ENCODE measurements at places on chromosomes 7 and 10. TPM values are rescaled to one million over a fixed set of nuclear protein-coding genes. Genes with fewer than 3 reads are reported as not detected.
A peak's percentile ranks its signal among the peaks of the same experiment; 100 is the strongest.

DNA sequence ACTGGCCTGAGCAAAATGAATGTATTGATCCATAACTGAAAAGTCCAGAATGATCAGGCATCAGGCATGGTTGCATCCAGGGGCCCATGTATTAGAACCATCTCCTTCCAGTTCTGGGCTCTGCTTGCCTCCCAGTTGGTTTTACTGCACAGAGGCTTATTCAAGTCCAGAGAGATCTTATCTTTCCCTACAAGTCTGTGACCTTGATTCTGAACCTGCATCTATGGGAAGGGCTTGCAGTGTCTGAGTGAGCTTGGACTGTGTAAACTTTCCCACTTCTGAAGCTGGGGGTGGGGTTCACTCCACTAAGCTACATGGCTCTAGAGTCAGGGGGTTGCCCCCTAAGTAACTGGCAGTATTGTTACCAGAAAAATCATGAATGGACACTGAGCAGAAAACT is 136.2 kb downstream of the TCF7L2 start:
- peaks cover 3% of the 10 kb centered on the region for H3K4me1 ChIP-seq
- H3K27me3 ChIP-seq = no peaks in the 10 kb centered on the region
- peak; percentile 41 for DNase-seq
- H3K36me3 ChIP-seq = peaks cover 61% of the 10 kb centered on the region

DNA sequence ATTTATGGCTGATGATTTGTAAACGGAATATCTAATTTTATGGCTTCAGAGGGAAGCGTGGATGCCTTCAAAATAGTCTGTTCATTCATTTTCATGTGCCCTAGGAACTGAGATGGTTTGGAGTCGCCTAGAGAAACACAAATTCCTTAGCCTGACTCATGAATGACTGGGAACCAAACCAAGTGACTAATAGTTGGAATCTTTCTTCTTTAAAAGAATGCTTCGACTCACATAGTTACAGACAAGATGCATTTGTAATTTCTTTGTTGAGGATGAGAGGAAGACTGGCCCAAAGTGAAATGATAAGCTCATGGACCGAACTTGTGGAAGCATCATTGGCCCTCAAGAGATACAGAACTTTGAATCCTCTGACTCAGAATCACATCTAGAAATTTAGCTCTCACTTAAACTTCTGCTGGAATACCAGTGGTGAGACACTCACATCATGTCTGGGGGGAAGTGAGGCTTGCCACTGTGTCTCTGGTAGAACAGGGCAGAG is 1107.2 kb downstream of the NRG3 start:
- no peaks in the 10 kb centered on the region for H3K27me3 ChIP-seq
- no peak overlapping the region for H3K4me3 ChIP-seq
- DNase-seq = no peak
- no peaks in the 10 kb centered on the region for H3K36me3 ChIP-seq
- peak overlapping the region; percentile 25 for H3K27ac ChIP-seq
- H3K4me1 ChIP-seq = no peaks in the 10 kb centered on the region

- no peaks in the 10 kb centered on the region for H3K36me3 ChIP-seq
- no peaks in the 10 kb centered on the region for H3K27me3 ChIP-seq
- H3K4me3 ChIP-seq = no peak overlapping the region
- DNase-seq = no peak
- H3K4me1 ChIP-seq = peaks cover 16% of the 10 kb centered on the region
Observed at GRCh38 chr10:59909815-59910214, 3.5 kb upstream of the CCDC6 start.

GRCh38 chr7:9125246-9125645 is 691.8 kb downstream of the NXPH1 start:
- no peaks in the 10 kb centered on the region for H3K27me3 ChIP-seq
- H3K27ac ChIP-seq = no peak overlapping the region
- no peaks in the 10 kb centered on the region for H3K4me1 ChIP-seq
- no peaks in the 10 kb centered on the region for H3K36me3 ChIP-seq
- no peak overlapping the region for H3K4me3 ChIP-seq
- DNase-seq = no peak

DNA sequence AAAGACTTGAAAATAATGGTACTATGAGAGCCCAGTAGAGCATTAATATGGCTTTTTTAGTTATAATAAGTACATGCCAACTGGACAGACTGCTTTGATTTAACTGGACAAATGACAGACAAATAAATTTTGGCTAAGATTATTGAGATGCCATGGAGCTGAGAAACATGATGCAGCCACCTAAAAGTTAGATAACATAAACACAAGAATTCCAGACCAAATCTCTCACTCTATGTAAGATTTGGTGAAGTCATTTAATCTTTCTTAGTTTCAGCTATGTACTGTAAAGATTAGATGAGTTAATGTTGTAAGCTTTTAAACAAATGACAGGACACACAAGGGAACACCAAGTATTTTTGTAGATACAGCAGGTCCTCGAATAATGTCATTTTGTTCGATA is 118.2 kb downstream of the CACNA2D1 start:
- H3K4me3 ChIP-seq = no peak overlapping the region
- no peaks in the 10 kb centered on the region for H3K36me3 ChIP-seq
- H3K27ac ChIP-seq = no peak overlapping the region
- H3K4me1 ChIP-seq = no peaks in the 10 kb centered on the region
- H3K27me3 ChIP-seq = no peaks in the 10 kb centered on the region
- DNase-seq = no peak

DNA sequence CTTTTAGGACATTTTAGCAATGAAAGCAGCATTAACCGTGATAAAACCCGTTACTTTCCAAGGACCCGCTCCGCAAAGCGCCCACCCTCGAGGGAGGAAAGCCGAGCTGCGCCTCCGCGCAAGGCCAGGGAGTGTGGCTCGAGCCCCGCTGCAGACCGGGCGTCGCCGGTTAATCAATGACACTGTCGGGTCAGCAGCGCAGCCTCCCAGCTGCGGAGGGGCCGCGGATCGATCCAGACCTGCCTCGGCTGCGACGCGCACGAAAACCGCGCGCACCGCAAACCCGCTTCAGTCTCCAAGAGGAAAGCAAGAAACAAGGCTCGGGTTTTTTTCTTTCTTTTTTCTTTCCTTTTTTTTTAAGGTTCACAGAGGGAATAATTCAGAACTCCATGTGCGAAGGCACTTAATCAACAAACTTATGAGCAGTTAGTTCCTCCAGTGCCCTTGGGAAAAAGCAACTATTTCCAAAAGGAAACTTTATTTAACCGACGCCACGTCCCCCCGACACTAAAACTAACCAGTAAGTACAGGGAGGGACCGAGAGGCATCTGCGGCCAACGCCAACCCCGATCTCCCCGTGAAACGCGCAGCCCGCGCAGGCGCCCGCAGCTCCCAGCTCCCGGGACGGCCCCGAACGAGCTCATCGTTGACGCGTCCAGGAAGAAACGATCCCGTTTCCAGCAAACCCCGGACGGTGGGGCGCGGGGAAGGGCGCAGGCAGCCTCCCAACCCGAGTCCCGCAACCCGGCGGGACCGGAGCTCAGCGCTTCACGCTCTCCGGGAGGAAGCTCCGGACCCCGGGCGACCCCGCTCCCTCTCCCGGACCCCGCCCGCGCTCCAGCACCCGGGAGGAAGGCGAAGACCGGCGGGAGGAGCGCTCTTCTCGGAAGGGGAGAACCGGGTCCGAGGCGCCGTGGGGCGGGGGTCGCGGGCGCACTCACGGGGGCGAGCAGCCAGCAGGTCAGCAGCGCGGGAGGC is 598 bp downstream of the VIPR2 start:
- H3K27me3 ChIP-seq = peaks cover 38% of the 10 kb centered on the region
- peak overlapping the region; percentile 75 for H3K4me3 ChIP-seq
- no peaks in the 10 kb centered on the region for H3K36me3 ChIP-seq

DNA sequence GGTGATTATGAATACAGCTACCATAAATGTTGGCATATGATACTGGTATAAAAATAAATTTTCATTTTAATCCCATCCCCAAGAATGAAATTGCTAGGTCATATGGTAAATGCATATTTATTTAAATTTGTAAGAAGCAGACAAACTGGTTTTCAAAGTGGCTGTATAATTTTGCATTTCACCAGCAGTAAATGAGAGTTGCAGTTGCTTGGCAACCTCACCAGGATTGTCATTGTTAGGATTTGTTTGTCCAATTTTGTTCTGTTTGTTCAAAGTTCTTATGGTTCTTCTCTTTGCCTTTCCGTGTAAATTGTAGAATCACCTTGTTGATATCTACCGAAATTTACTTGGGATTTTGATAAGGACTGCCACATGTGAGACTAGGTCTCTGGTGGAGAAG is 237.4 kb downstream of the OTUD1 start:
- no peak for DNase-seq
- no peak overlapping the region for H3K4me3 ChIP-seq
- no peak overlapping the region for H3K27ac ChIP-seq
- no peaks in the 10 kb centered on the region for H3K27me3 ChIP-seq

DNA sequence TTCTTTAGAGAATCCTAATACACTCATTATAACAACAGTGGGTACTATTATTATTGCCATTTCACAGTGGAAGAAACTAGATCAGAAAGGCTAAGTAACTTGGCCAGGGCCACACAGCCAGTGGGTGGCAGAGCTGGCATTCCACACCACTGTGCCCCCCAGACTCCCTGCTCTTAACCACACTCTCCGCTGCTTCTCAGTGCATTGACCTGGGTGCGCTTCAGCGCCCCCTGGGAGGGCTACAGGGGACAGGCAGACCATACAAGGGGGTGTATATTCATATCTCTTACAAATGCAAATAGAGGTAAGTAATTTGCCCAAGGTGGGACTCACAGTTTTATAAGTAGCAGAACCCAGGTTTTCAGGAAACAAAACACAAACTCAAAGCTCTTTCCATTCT is 77.0 kb upstream of the NMT2 start:
- H3K27me3 ChIP-seq = no peaks in the 10 kb centered on the region
- peaks cover 46% of the 10 kb centered on the region for H3K36me3 ChIP-seq
- no peak overlapping the region for H3K27ac ChIP-seq
- DNase-seq = peak; percentile 70
- H3K4me3 ChIP-seq = no peak overlapping the region

GRCh38 chr10:119996944-119997343 is 104.4 kb downstream of the SEC23IP start:
- DNase-seq = no peak
- no peak overlapping the region for H3K27ac ChIP-seq
- no peaks in the 10 kb centered on the region for H3K4me1 ChIP-seq
- no peaks in the 10 kb centered on the region for H3K36me3 ChIP-seq
- no peak overlapping the region for H3K4me3 ChIP-seq

GRCh38 chr7:105621176-105621575 is 39.9 kb upstream of the EFCAB10 start:
- no peaks in the 10 kb centered on the region for H3K4me1 ChIP-seq
- H3K27ac ChIP-seq = no peak overlapping the region
- H3K27me3 ChIP-seq = no peaks in the 10 kb centered on the region
- peaks cover 20% of the 10 kb centered on the region for H3K36me3 ChIP-seq

GRCh38 chr7:14377646-14378266 is 388.3 kb upstream of the ETV1 start:
- no peak overlapping the region for H3K27ac ChIP-seq
- no peak overlapping the region for H3K4me3 ChIP-seq
- H3K4me1 ChIP-seq = no peaks in the 10 kb centered on the region
- no peak for DNase-seq
- H3K27me3 ChIP-seq = no peaks in the 10 kb centered on the region

DNA sequence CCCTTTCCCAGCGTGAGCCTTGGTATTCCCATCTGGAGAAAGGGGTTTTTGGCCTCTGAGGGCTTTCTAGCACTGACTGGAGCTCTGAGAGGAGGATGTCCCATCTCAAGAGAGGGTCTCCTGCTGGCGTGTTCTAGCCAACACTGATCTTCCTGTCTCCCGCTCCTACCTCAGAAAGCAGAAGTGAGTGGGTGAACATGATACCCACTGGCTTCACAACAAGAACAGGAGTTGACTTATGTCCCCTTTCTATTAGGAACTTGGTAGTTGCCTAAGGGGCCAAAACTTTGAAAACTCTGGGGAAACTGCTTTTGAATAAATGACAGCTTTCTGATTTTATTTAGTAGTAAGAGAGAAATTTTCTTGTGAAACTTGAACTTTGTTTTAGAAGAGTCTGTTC is 113.1 kb upstream of the ADCY1 start:
- no peaks in the 10 kb centered on the region for H3K36me3 ChIP-seq
- no peak overlapping the region for H3K27ac ChIP-seq
- H3K4me3 ChIP-seq = no peak overlapping the region
- no peak for DNase-seq
- H3K4me1 ChIP-seq = no peaks in the 10 kb centered on the region
- H3K27me3 ChIP-seq = no peaks in the 10 kb centered on the region

GRCh38 chr7:30240106-30240800 is 44.1 kb upstream of the ZNRF2 start:
- no peak overlapping the region for H3K4me3 ChIP-seq
- peak; percentile 49 for DNase-seq
- H3K27me3 ChIP-seq = no peaks in the 10 kb centered on the region
- H3K4me1 ChIP-seq = no peaks in the 10 kb centered on the region
- H3K36me3 ChIP-seq = no peaks in the 10 kb centered on the region

MBL2 gene
- total RNA-seq = not detected

GAD2 gene
- total RNA-seq = not detected

DGKB gene
- 5.1 TPM for total RNA-seq

MORN4 gene
- 18.5 TPM for total RNA-seq

CYP2C19 gene
- 0.22 TPM for total RNA-seq

GJD4 gene
- not detected for total RNA-seq

ANK3 gene
- 70.2 TPM for total RNA-seq

All from endodermal cell (in vitro differentiated cells).